ENCODE measurements at places on chromosomes 13 and 19.

DNA sequence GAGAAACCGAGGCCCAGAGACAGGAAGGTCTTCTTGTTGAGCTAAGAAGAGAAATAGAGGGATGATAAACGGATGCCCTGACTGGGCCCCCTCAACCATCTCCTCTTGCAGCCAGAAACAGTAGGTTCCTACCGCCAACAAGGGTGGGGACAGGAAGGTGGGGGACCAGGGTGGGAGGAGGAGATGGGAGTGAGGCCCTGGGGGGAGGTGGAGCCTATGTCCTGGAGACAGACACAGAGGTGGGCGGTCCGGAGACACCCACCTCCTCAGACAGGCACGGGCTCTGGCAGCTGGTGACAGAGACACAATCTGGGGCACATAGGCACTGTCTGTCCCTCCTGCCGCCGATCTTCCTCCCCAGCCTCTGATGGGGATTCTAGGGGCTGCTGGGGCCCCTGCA lies 16.9 kb downstream of the GADD45B start:
- no peak for DNase-seq

DNA sequence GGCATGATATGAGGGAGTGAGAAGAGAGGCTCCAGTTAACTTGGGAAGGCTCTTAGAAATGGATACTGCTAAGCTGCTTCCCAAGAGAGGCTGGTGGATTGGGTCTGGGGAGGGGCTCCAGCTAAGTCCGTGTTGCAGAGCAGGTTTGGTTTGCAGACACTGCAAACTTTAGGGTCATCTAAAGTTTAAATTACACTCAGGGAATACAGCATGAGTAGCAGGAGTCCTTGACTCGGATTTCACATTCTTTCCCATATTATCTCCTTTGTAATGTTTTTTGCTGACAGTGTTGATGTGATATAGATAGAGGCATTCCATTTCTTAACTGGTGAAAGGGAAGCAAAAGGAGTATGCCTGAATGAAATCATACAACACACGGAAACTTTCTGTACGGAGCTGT lies 31.9 kb downstream of the SGCG start:
- DNase-seq = peak; percentile 27

- DNase-seq = no peak
These were observed 635 bp upstream of the PCCA start for GRCh38 chr13:100088273-100088643.

GRCh38 chr13:45393941-45394570 lies 24.1 kb downstream of the SLC25A30 start:
- no peak for DNase-seq

GRCh38 chr19:13883516-13884064 lies 6.7 kb downstream of the NANOS3 start:
- no peak for DNase-seq

DNA sequence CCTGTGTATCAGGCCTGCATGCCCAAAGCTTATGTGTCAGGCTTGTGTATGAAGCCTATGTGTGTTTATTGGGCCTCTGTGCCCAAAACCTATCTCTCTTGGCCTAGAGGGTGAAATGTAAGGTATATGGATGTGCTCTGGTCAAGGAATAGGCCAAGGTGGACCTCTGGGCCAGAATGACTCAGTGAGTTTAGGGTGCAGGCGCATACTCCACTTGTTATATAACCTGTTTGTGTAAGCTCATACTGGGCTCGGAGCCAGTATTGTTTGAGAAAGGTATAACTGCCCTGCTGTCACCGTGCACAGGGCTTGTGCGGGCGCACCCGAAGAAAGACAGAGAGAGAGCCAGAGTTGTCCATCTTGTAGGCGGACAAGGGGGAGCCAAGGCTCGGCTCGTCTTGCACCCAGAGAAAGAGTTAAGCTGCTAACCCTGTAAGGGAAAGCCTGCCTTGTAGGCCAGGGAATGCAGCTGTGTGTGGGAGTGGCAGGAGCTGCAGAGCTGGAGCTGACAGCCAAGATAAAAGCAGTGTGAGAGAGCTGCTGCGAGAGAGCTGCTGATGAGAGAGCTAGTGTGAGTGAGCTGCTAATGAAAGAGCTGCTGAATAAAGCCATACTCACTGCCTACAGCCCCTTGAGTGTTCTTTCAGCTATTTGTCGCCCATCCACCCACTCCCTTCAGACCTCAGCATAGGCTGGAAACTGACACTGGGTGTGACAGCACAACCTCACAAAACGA lies 43.4 kb upstream of the N4BP2L1 start:
- peak; percentile 86 for DNase-seq

- no peak for DNase-seq
These were observed 276.5 kb downstream of the GPC6 start for GRCh38 chr13:93502987-93503615.

- DNase-seq = no peak
These were observed 9.1 kb upstream of the SPACA7 start for GRCh38 chr13:112366907-112367646.
